AG04449 (cell line): ENCODE measurements at places on chromosomes 7 and 10.

GRCh38 chr10:79238606-79239005, 108.7 kb upstream of the PPIF start:
- DNase-seq, result no peak

DNA sequence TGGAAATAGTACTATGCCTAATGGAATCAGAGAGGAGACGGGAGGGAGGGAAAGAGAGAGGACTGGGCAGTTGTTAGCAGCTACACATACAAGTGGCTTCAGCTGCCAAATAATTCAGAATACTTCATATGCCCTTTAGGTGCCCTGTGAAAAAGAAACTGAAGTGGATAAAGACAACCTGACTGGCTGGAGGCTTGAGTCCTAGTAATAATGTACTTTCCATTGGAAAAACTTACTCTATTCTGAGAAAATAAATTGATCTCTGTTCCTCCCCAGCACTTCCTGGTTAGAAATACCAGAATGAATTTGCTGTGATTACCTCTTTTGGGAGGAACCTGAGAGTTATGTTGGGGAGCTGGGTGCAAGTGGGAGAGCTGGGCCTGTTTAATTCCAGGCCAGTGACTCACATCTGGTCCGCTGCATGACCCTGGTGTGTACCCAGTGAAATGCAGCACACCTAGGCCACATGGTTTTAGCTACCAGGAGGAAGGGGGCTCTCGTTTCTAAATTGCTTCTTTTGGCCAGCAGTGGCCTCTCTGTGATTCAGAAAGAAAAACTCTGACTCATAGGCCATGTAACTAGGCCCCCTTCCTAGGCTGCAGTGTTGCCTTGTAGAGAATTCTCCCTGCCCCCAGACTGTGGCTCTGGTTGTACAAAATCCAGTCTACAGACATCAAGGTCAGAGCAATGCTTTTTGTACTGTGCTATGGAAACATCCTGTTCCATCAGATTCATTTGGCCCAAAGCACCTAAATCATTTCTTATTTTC, 6.5 kb downstream of the AGFG2 start:
- peak; percentile 41 for DNase-seq

GRCh38 chr10:71840177-71840957, 10.7 kb downstream of the PSAP start:
- DNase-seq, result peak; percentile 97

- no peak for DNase-seq
Measured at GRCh38 chr10:77898323-77899079, 28.1 kb downstream of the DLG5 start.
